ENCODE measurements at places on chromosomes 16 and 17. TPM values are rescaled to one million over a fixed set of nuclear protein-coding genes. Genes with fewer than 3 reads are reported as not detected.

DNA sequence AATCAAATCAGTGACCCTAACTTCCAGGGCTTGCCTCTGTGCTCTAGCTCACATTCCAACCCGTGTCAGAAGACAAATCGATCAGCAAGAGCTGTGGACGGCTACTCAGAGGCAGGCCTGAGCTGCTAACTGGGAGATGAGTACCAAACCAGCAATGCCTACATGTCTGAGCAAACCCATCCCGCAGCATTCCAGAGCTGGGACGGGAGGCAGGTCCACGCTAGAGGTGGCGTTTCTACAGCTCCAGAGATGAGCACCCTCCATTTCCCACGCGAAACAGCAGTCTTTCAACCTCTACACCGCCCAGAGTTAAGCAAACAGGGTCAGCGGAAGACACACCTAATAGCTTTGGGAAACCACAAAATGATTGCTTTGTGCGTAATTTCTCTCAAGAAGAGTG lies 6.5 kb downstream of the NXN start:
- no peak for DNase-seq

DNA sequence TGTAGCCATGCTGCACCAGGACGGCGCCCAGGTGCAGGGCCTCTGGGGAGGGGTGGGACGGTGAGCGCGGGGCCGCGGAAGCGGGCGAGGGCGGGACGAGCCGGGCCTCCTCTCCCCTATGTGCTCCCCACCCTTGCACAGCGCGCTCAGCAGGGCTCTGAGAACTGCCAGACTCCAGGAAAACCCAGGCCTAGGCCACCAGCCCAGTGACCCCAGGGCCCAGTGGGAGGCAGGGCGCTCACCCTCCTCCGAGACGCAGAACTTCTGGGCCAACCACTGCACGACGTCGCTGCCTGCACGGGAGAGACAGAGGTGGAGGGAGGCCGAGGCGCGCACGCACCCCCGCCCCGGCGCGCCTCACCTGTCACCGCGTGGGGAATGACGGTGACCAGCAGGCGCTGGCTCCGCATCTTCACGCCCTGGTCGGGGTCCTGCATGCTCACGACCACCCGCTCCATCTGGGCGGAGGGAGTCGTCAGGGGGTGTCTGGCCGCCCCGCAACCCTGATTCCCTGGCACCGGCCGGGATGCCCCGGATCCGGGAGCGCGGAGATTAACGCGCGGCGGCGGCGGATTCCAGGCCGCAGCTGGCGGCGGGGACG lies 603 bp downstream of the RGS11 start:
- no peak for DNase-seq

DNA sequence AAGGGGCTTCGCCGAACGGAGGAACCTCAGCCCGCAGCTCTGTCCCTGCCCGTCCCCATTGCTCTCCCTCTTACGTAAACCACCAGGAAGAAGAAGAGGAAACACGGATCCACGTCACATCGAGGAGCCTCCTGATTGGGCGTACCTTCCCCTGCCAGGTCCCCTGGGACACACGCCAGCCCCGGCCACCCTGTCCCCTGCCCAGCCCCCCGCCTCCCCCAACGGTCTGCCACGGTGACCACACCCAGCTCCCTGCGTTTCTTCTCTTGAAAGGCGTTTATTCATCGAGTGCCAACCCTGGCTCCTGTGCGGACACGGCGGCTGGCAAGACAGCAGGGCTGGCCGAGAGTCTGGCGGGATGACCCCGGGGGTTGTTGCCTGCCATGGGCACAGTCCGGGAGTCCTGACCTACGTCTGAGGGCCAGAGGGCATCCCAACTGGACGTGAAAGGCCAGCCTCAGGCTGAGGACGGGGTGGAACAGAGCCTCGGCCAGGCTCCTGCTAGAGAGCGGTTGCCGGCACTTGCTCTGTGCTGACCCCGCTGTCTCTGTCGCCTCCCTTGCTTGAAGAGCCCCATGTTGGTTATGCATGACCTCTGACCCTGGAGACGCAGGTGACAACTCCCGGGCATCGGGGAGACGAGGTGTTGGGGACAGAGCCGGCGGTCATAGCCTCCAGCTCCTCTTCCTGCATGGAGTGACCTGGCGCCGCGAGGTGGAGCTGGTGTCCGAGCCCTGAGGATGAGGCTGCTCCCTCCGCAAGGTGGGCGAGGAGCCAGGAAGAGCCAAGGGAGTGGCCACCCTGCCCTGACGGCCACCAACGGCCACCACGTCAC lies 40.5 kb upstream of the ACSF3 start:
- no peak for DNase-seq

DNA sequence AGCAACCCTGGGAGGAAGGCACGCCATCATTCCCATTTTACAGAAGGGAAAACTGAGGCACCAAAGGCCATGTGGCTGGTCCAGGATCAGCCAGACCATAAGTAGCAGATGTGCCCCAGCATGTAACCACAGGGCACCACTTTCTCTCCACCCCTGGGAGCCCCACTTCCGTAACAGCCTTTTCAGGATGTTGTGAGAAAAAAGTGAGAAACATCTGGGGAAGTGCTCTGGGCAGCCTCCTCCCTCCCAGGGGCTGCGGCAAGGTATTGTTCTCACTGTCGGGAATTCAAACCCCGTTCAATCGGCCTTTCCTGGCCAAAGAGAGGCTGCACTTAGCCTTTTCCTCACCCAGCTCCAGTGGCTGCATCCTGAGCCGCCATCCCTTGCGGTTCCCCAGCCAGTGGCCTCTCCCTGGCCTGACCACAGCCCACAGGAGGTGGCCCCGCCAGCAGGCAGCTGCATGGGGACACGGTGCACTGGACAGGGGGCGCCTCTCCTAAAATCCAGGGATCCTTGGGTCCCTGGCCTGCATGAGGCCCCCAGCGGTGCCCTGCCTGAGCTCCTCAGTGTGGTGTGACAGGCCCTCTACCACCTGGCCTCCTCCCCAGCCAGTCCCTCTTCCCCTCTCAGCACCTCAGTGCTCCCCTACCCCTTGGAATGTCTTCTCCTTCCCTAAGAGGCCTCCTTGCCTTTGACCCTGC lies 5.7 kb upstream of the CDH5 start:
- DNase-seq, result no peak

DNA sequence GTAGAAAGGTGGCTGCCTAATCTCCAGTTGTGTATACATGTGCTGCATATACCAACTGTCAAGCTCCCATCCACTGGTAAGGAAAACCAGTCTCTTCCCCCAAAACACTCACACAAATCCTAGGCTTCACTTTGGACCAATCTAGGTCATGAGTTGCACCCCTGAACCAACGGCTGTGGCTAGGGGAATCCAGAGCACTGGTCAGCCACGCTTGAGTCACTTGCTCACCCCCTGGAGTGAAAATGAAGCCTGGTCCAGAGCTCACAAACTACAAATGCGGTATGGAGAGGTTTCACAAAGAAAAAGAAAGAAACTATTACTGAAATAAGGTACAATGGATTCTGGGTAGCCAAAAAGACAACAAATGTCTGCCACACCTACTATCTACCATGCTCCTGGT lies 66.1 kb upstream of the NLK start:
- no peak for DNase-seq

DNA sequence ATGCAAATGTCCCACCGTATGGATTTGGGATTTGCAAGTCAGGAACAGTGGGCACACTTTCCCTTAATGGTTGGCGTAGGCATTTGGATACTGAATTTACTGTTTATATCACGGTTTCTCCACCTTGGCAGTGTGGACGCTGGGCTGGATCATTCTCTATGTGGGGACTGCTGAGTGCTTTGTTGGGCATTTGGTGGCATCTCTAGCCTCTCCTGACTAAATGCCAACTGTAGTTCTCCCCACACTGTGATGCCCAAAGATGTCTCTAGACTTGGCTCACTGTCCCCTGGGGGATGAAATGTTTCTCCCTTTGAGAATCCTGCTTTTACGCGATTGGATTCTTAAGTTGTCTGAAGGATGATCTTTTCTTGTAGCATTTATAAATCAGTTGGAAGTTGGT lies 49.0 kb downstream of the RBFOX1 start:
- DNase-seq, result no peak

The DHRS7C gene
- total RNA-seq, result not detected

DNA sequence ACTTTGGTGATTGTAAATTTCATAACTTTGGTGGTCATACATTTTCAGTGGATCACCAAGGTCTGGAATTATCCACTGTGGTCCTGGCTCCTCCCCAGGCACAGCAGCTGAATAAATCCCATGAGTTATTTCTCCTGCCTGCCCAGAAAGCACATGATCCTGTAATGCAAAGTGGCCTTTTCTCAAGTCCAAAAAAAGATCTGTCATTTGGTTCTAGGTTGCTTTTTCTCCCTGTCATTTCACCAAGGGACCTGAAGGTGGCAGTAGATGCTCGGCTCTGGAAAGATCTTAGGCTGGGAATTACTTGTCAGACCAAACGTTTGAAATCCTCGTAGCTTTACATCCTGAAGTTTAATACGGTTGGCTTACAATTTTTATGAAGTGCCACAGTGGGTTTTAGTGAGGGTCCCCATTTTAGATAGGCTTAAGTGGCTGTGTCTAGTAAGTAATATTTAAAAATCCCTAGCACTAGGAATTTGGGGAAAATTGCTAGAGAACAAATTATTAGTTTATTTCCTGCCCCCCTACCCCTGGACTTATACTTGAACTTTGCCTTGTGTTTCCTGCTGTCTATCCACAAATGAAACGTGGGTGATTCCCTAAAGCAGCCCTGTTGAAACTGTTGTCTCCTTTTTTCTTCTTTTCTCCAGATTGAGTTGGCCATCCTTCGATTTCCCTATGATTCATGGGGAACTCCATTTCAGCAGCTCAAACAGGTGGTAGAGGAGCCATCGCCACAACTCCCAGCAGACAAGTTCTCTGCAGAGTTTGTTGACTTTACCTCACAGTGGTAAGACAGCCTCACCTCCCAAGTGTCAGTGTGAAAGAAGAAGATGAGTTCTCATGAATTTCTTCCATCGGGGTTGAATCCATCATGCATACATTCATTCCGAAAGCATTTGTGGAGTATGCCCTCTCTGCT lies 111.7 kb downstream of the MAP2K6 start:
- no peak for DNase-seq

DNA sequence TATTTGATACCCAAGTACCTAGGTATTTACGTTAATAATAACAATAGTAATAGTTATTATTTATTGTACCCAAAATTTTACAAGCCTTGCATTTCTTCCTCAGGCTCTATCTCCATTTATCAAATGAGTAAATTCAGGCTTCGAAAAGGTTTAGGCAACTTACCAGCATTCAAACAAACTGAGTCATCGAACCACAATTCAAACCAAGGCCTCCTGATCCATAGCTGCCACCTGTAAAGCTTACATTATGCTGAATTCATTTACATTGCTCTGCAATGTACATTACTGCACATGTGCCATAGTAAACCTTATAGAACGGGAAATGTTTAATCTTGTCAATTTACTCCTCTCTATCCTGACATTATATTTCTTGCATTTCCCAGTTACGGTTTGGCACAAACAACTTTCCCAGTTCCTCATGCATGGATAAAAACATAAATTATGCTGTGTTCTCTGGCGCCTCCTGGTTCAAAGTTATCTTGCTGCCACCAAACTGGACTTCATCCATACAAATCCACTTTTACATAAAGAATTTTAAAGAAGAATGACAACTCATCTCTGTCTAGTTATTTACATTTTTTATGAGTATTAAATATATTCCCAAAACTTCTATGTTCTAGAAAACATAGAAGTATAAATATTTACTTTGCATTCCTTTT lies 360.6 kb upstream of the SOX9 start:
- no peak for DNase-seq

GRCh38 chr16:63981639-63982038 lies 1140.2 kb downstream of the CDH11 start:
- no peak for DNase-seq

- no peak for DNase-seq
Measured at GRCh38 chr16:29765167-29766032, 12.7 kb upstream of the ZG16 start.

GRCh38 chr17:18017958-18018357 lies 21.0 kb downstream of the ATPAF2 start:
- no peak for DNase-seq

- DNase-seq, result no peak
Measured at GRCh38 chr17:55663400-55663799, 59.3 kb downstream of the TMEM100 start.
